Stimulated activated CD8-positive, alpha-beta memory T cell treated with anti-CD3 and anti-CD28 coated beads, Interleukin-2, amount 100 ng/mL, for 1 hour (primary cell): ENCODE measurements at places on chromosomes 11 and 22.

GRCh38 chr11:32529994-32530588, 53.5 kb upstream of the EIF3M start:
- DNase-seq: no peak

DNA sequence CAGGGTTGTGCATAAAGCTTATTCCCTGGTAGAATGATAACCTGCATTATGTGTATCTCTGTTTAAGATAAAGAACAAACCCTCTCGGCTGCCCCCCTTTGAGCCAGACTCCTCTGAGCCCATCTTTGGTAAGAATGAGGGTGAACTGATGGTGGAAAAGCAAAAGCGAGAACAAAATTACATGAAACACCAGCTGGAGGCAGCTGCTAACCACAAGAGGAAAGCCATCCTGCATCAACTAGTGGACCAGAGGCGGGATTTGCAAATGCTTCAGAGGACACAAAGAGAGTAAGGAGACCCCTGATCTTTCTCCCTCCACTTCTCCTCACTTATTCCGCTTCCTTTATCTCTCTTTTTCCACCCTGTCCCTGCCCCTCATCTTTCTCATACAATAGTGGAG, 40.3 kb downstream of the CCDC81 start:
- no peak for DNase-seq

GRCh38 chr11:94636388-94636949, 69.3 kb downstream of the PIWIL4 start:
- no peak for DNase-seq

DNA sequence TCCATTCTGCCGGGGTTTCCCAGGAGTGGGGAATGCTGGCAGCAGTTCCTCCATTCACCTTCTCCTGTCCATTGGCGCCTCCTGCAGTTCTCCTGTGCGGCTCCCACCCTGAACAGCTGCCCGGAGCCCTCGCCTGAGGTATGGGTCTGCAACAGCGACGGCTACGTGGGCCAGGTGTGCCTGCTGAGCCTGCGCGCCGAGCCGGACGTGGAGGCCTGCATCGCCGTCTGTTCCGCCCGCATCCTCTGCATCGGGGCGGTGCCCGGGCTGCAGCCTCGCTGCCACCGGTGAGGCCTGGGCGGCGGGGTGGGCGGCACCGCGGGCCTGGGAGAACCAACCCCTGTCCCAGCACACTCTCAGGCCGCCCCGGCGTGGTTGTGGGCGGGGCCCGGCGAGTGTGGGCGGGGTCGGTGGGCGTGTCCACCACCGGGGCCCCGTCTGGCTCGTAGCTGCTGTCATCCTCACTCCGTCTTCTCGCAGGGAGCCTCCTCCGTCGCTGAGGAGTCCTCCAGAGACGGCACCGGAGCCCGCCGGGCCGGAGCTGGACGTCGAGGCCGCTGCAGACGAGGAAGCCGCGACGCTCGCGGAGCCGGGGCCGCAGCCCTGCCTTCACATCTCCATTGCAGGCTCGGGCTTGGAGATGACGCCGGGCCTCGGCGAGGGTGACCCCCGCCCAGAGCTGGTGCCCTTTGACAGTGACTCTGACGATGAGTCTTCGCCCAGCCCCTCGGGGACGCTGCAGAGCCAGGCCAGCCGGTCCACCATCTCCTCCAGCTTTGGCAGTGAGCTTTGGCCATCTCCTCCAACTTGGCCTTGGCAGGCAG, 14.0 kb upstream of the RELT start:
- DNase-seq: no peak

- no peak for DNase-seq
These were observed 3.1 kb upstream of the PANX3 start for GRCh38 chr11:124608147-124608546.

GRCh38 chr11:123357353-123357989, 72.6 kb upstream of the GRAMD1B start:
- DNase-seq: no peak

GRCh38 chr22:19659805-19660345, 54.4 kb upstream of the SEPTIN5 start:
- DNase-seq: no peak

DNA sequence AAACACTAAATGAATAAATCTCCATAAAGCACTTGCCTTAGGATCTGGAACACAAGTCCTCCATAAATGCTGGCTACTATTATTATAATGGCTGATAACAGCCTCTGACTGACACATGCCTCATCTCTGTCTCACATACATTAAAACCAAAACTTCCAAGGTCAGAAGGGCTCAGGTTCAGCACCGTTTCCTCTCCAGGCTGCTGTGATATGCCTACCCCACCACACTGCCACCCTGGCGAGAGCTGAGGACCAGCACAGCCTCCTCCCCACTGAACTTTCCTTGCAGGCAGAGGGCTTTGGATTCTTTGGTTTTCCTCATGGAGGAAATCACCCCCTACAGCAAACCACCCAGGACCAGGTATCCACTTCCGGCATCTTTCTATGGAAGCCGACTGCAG, 112.8 kb downstream of the ABTB2 start:
- no peak for DNase-seq
